ENCODE measurements at places on chromosomes 6 and 20.

- DNase-seq = no peak
Measured at GRCh38 chr6:81384921-81385320, 367.6 kb downstream of the TENT5A start.

DNA sequence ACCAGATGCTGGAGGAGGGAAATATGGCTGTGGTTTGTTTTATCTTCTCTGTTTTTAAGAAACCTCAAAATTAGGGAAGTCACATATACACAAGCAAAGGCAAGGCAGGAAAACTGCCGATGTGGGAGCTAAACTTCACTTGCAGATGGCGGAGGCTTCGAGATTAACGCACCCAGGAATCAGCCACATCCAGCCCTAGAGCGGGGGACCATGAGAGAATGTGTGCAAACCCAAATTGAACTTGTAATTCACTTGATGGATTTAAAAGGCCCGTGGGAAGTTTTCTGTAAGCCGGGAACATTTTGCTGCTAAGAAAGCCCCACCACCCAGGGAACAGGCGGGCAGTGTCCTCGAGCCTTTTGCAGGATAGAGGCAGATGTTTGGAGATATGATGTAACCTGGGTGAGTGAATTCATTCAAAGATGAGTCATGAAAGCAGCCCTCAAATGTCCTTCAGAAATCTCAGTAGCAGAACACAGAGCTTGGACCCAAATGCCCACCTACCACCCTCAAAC is 39.9 kb downstream of the PREX1 start:
- no peak for DNase-seq

GRCh38 chr6:24554474-24554873 is 59.7 kb downstream of the ALDH5A1 start:
- no peak for DNase-seq

DNA sequence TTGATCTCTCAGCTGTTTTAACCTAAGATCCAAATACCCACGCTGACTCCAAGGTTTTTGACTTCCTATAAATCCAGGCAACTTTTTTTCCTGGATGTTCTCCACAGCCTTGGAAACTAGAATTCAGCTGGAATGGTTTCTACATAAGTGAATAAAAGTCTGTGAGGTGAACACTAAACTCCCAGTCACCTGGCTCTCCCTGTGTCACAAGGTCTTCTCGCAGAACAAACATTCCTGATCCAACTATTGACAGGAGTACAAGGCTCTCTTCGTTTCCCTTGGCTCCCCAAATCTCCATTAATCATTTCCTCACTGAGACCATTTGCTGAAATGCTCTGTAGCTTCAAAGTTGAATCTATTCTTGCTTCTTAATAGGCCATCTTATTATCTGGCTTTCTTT is 265.7 kb downstream of the ADGRG6 start:
- DNase-seq = no peak

GRCh38 chr6:113340371-113340770 is 516.8 kb upstream of the MARCKS start:
- no peak for DNase-seq

- no peak for DNase-seq
Measured at GRCh38 chr6:125444006-125444923, 142.5 kb upstream of the HDDC2 start.

GRCh38 chr6:34518669-34519365 is 37.3 kb downstream of the SPDEF start:
- DNase-seq = no peak

- no peak for DNase-seq
Measured at GRCh38 chr20:46894971-46895905, 595 bp downstream of the EYA2 start.

DNA sequence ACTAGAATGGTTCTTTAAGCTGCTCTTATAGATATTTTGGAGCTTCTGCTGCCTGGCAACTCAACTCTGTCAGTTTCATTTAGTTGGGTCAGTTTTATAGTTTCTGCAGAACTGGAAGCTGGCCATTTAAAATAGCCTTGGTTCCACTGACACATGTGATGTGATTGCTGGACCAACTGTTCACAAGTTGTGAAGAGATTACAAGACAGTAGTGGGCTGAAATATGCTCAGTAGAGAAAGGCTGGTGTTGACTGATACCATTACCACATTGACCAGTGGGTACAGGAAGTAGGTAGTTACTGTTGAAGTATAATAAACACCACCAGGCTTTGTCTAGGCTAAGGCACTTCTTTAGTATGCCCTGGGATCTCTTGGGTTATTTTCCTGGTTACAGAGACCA is 39.0 kb downstream of the BCKDHB start:
- no peak for DNase-seq

DNA sequence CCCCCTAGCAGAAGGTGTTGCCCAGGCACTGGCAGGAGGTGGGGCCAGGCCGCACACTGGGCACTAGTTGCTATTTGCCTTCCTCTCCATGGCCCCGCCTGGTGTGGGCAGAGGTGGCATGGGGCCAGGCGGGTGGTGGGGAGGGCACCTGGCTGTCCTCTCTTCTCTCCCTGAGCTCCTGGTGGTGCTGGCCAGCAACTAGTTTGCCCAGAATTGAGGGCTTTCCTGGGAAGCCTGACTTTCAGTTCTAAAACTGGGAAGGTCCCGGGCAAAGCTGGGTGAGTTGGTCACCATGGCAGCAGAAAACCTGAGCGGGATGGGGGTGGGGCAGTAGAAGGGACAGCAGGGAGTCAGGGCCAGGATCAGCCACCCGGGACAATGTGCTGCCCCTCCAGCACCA is 48.2 kb downstream of the RBM38 start:
- DNase-seq = no peak

DNA sequence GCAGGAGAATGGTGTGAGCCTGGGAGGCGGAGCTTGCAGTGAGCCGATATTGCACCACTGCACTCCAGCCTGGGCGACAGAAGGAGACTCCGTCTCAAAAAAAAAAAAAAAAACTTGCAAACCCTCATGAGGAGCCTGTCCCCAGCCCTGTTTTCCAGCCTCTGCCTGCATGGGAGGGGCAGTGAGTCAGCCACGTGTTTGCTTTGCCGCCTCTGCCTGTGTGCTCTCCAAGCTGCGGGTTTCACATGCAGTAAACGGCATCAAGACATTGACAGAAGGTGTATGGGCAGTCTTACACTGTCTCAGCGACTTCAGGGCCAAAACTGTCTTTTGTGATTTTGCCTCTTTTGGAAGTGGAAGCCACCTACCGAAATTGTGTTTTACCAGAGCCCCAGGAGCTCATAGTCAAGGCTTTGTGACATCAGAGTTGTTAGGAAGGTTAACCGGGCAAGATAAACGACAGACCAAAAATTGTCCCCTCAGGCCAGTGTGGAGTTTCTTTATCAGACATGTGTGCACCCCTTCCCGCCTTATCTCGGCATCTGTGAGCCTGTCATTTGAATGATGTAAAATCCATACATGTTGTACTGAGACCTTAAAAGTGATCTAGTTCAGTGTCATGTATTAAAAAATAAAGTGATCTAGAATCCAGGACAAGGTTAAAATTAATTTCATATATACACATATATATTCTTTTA is 52.9 kb downstream of the RPP40 start:
- no peak for DNase-seq

- no peak for DNase-seq
Measured at GRCh38 chr20:36632487-36633284, 13.3 kb downstream of the SLA2 start.

DNA sequence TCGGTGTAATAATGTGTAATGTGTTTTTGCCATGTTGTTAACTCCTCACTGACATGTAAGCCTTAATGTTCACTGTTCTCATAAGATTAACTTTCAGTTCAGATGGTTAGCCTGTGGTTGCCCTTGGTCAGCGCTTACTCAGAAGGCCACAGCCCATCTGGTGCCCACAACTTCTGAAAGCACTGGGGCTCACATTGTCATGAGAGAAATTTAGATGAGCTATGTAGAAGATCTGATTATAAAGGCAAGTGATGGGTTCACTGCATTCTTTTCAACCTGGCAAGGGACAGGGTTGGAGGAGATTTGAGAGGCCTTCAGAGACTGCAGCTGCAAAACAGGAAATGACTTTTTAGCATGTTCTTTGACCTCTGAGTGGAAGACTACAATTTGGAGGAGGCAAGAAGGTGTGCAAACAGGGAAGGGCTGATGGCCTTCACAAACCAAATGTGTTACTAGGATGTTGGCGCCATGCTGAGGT is 242.3 kb upstream of the SUPT3H start:
- DNase-seq = no peak

- no peak for DNase-seq
Measured at GRCh38 chr6:26140254-26140966, 53.2 kb downstream of the HFE start.

GRCh38 chr6:145147981-145148749 is 587.2 kb downstream of the EPM2A start:
- DNase-seq = no peak

DNA sequence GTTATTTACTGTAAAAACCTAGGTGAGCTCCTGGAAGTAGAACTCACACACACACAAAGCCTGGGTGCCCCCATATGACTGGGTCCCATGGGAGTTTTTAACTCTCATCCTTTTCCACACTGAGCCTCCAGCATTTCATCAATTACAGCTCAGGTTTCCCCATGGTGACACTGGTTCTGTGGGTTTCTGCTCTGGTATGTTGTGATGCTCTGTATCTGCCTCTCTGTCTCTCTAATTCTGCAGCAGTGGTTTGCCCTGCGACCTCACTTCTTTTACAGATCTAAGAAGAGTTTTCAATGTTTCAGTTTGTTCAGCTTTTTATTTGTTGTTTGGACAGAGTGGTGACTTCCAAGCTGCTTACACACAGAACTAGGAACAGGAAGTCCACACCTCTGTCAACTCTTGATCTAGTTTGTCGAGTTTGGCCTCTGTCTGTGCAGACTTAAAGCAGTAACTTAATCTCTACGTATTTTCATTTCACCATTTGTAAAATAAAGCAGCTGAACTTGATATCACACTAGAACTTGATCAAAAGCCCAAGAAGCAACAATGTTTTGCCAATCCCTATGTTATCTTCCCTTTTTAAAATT is 554.3 kb downstream of the EPHA7 start:
- no peak for DNase-seq

GRCh38 chr6:160767647-160768019 is 65.6 kb downstream of the PLG start:
- no peak for DNase-seq

DNA sequence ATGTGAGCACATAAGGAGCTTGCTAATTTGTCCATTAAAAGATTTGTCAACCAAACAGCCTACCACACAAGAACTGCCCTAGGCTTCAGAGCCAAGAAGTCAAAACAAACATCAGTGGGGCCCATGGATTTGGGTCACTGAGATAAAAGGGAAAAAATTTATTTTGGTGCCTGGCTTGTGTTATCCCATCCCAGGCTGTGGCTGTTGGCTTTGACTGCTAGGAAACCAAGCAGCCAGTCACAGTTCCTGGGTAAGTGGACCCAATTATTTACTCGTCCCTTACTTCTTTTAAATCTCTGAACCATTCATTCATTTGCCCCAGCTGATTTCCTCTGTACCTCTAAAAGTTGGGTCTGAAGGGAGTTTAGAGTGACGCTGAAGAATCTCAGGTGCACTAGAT is 41.3 kb downstream of the EDN1 start:
- DNase-seq = no peak

DNA sequence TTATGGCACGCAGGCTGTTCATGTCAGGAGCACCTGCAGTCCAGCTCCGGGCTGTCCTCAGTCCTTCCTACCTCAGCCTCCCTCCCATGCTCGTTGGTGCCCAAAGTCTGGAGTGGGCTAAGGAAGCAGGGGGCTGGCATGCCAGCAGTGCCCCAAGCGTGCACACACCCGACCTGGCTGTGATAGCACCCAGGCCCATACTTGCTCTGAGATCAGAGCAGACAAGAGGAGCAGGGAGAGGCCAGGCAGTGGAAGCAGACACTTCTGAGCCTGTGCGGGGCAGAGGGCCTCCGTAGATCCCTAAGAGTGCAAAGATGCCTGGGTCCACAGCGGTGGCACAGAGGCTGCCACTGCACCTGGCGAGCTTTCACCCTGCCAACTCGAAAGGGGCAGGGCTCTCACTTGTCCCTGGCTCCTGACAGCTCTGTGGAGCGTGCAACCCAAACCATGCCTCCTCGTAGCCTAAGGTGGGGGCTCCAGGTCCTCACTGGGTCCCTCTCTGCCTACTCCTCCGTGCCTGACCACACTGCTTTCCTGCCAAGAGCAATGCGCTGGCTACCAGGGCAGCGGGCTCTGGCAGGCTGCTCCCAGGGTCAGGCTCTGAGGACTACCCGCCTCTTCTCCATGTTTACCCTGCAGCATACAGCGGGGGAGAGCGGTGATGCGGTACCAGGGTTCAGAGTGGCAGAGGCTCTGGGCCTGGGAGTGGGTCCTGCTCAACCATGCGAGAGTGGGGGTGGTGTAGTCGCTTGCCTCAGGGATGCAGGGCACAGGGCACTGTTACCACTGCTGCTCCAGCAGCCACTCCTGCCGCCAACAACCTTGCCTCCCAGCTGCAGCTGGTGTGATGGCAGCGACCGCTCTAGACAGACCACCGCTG is 59.5 kb downstream of the MANEA start:
- no peak for DNase-seq

DNA sequence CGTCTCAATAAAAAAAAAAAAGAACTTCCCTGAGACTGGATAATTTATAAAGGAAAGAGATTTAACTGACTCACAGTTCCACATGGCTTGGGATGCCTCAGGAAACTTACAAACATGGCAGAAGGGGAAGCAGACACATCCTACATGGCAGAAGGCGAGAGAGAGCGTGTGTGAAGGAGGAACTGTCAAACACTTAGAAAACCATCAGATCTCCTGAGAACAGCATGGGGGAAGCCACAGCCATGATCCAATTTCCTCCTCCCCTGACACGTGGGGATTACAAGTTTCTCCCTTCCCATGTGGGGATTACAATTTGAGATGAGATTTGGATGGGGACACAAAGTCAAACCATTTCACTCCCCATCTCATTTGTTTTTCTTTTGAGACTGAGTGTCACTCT is 46.6 kb upstream of the TFAP2C start:
- no peak for DNase-seq

DNA sequence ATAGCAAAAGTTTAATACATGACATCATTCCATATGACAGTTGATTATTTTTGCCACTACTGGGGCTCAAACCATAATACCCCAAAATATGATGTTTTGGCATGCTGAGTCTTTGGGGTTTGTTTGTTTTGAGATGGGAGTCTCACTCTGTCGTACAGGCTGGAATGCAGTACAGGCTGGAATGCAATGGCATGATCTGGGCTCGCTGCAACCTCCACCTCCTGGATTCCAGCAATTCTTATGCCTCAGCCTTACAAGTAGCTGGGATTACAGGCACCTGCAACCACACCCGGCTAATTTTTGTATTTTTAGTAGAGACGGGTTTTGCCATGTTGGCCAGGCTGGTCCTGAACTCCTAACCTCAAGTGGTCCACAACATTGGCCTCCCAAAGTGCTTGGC is 1.3 kb upstream of the MRS2 start:
- DNase-seq = no peak

DNA sequence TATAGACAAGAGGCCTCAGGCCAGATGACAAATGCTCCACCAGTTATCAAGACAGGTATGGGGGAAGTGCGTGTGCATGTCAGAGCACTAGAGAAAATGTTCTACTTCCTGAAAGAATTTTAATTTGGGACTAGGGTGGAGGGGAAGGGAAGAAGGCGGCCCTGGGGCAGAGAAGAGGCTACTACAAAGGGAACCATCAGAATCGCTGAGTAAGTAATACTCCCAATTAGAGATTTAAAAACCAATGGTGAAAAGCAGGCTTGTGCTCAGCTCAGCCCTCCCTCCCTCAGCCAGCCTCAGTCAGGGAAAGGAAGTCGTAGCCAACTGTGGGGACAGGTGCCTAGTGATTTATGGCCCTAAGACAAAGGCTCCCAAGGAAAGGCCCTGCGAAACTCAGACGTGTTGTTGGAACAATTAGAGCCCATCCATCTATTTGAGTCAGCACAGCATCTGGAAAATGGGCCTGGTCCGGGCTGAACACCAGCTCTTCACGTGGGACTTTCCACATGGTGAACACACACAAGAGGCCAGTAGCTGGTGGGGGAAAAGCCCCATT is 15.0 kb upstream of the MAFB start:
- DNase-seq = no peak
